Naive thymus-derived CD4-positive, alpha-beta T cell (primary cell): ENCODE measurements at places on chromosomes 5 and 9.

GRCh38 chr5:109946610-109947009 is 256.9 kb downstream of the MAN2A1 start:
- no peak for DNase-seq

DNA sequence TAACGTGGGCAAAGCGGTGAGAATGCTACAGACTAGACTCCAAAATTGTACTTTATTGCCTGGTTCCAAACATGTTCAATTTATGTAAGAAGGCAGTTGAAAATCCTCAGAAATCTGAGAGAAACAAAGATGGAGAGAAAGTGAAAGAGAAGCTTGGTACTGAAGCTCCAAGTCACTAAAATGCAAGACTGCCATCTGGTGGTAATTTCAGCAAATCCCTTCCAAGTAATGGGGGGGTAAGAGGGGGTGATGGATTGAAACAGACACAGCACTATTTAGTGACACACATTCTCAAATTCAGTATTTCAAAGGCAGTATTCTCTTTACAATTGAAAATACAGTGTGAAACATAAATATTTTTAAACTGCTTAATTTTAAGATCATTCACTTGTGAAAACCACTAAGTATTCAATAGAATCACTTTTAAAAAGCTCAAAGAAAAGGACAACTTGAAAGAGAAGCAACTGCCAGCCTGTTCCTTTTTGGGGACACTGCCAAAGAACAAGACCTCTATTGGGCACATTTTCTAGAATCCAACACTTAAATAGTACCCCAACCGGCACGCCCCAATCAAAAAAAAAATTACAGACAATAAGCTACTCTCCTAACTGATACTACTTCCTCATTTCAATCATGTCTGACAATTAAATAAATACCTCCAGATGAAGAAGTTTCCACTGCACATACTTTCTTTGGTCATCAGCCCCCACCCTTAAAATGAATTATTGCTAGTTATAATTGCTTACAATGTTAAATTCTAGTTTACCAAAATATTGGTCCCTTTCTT is 131.5 kb downstream of the AGTPBP1 start:
- peak; percentile 58 for DNase-seq

GRCh38 chr9:87529671-87530070 is 32.0 kb downstream of the DAPK1 start:
- DNase-seq, result no peak

DNA sequence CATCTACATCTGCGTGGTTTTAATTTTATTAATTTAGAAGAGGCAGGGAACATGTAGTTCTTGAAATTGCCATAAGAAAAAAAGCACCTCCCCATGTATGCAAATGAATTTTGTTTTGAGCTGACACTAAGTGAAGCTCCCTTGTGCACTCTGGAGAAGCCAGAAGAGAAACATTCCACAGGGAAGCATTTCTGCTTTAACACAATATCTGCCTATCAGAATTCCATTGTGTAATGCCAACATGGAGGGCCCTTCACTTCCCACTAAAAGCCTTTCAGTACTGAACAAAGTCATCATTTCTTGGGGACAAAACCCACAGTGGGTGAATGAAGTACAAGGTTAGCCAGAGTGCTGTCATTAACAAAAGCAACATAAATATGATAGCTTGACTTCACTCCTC is 59.7 kb downstream of the PRELID2 start:
- no peak for DNase-seq
